ENCODE measurements at places on chromosomes 1 and 21. TPM values are rescaled to one million over a fixed set of nuclear protein-coding genes. Genes with fewer than 3 reads are reported as not detected.

GRCh38 chr1:64745986-64746940 lies 1.4 kb downstream of the RAVER2 start:
- no peaks in the 10 kb centered on the region for H3K36me3 ChIP-seq
- H3K4me3 ChIP-seq: peak overlapping the region; percentile 74
- peaks cover 2% of the 10 kb centered on the region for H3K27me3 ChIP-seq
- no peak for DNase-seq

GRCh38 chr1:229162825-229163515 lies 107.9 kb upstream of the RAB4A start:
- peaks cover 44% of the 10 kb centered on the region for H3K4me1 ChIP-seq
- no peaks in the 10 kb centered on the region for H3K36me3 ChIP-seq
- H3K27me3 ChIP-seq: no peaks in the 10 kb centered on the region
- no peak for DNase-seq
- H3K4me3 ChIP-seq: no peak overlapping the region

DNA sequence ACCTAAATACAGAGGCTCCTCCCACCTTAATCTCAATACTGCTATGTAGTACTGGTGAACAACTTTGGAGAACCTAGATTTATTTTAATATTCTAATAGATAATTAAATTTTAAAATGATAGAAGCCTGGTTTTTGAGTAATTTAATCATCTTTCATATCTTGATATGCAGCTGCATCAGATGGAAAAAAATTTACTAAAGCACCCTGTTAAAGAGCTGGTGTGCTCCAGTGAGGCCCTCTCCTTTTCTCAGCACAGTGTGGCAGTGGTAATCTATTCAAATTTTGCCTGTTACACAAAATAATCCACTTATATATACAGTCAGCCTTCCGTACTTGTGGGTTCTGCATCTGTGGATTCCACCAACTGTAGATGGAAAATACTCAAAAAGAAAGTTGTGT lies 82.8 kb downstream of the LRRC8C start:
- H3K27ac ChIP-seq: no peak overlapping the region
- H3K27me3 ChIP-seq: no peaks in the 10 kb centered on the region
- peaks cover 3% of the 10 kb centered on the region for H3K4me1 ChIP-seq
- 0 out of 2 replicates have a peak, but pooled peaks cover 4% of the 10 kb centered on the region for H3K36me3 ChIP-seq
- no peak for DNase-seq
- H3K4me3 ChIP-seq: no peak overlapping the region

HES3 gene
- total RNA-seq: 78.3 TPM

AKNAD1 gene
- total RNA-seq: not detected

PLA2G2D gene
- total RNA-seq: not detected

CD5L gene
- not detected for total RNA-seq
